Activated T-helper 1 cell treated with Interleukin-2 at 50 U/mL for 16 hours (primary cell): ENCODE measurements at places on chromosomes 2 and 18.

- no peak for DNase-seq
Measured at GRCh38 chr2:65974067-65974723, 460.7 kb upstream of the MEIS1 start.

DNA sequence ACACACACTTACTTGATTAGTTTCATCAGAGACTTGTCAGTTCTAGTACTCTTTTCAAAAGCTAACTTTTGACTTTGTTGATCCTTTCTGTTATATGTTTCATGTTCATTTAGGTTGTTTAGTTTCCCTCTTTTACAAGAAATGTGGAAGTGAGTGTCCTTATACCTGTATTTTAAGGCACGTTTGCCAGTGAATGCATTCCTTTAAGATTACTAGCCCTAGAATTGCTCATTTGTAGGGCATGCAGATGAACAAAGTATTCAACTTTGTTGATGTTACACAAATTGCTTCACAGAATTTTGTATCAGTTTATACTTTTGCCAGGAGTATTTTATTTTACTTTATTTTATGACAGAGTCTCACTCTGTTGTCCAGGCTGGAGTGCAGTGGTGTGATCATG, 6.3 kb downstream of the IL1RL2 start:
- DNase-seq, result no peak

DNA sequence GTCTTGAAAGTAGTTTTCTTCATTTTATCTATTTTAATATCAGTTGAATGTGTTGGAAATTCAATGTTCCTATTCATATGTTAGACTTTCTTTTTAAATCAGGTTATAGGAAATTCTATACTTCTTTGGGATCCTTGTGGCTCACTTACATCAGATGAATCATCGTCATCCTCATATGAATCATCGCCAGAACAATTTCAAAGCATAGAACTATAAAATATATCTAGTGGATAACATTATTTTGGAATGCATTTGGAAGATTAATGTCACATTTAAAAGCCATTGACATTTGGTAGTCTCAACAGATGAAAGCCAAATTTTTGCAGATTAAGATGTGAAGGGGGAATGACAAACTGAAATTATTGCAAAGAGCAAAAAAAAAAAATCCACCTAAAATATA, 94.1 kb downstream of the FAM161A start:
- DNase-seq, result no peak

- DNase-seq, result no peak
Measured at GRCh38 chr2:70985283-70985688, 6.9 kb downstream of the ANKRD53 start.

- DNase-seq, result no peak
Measured at GRCh38 chr2:171787333-171788072, 100.2 kb downstream of the DYNC1I2 start.

DNA sequence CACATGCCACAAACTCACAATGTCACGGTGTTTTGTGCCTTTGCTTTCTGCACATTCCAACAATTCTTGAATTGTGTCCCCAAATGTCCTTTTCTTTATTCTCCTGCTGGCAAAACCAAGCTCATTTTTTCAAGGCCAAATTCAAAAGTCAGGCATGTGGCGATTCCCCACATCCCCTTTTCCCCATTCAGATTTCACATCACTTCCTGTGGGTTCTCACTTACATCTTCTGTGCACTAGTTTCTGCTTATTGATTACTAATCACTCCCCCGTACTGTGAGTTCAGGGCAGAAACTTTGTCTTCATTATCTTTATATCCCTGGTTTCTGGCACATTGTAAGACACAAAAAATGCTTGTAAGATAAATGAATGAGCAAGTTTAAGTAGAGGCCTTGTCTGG, 69.2 kb downstream of the AP1S3 start:
- DNase-seq, result no peak

- no peak for DNase-seq
Measured at GRCh38 chr2:74576211-74576862, 21.8 kb downstream of the DOK1 start.

GRCh38 chr2:2321200-2321540, 9.9 kb downstream of the MYT1L start:
- no peak for DNase-seq

GRCh38 chr18:2655178-2655953, at the start of gene SMCHD1:
TSS of gene SMCHD1 (plus strand) at chr18:2655726. CDS start at chr18:2656076, 350 bp downstream.
- DNase-seq, result peak; percentile 86

GRCh38 chr2:27032495-27033252, at the start of gene TMEM214:
TSS of gene TMEM214 (plus strand) at chr2:27032965. CDS start at chr2:27033016, 51 bp downstream.
- DNase-seq, result peak; percentile 66

DNA sequence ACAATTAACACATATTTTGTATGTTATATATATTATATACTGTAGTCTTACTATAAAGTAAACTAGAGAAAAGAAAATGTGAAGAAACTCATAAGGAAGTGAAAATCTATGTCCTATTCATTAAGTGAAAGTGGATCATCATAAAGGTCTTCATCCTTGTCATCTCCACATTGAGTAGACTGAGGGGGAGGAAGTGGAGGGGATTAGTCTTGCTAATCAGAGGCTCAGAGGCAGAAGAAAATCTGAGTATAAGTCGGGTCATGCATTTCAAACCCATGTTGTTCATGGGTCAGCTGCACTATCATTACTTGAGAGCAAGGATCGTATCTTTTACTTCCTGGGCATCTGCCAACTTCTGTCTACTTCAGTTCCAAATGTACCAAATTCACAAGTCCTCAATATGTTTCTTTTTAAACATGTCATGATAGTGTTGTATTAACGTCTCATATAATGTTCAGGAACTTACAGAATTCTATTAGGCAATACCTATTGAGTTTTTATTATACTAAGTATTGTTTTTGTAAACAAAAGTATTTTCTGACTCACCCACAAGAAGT, 208.9 kb upstream of the BOD1L2 start:
- DNase-seq, result no peak

DNA sequence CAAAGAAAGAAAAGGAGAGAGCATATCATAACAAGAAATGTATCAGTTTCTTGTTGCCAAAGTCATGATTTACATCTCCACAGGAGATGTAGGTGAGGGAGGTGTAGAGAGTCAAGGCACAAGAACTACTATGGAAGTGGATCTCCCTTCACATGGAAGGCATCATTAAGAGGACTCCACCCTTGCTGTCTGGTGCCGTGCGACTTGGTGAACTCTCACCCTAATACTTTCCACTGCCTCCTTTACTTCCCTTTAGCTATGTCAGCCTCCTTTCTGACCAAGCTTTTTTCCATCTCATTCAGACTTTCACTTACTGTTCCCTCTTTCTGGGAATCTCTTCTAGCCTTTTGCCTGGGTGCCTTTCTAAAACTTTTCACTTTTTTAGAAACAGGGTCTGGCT, 490.0 kb downstream of the THSD7B start:
- no peak for DNase-seq

GRCh38 chr2:218089259-218089658, 20.2 kb downstream of the RUFY4 start:
- no peak for DNase-seq

- no peak for DNase-seq
Measured at GRCh38 chr2:63654959-63655358, 66.2 kb downstream of the MDH1 start.

- DNase-seq, result no peak
Measured at GRCh38 chr2:139805441-139805840, 1025.3 kb upstream of the NXPH2 start.

GRCh38 chr2:168639441-168639898, 163.0 kb upstream of the NOSTRIN start:
- no peak for DNase-seq
